ENCODE measurements at places on chromosomes 16 and 17. TPM values are rescaled to one million over a fixed set of nuclear protein-coding genes. Genes with fewer than 3 reads are reported as not detected.

DNA sequence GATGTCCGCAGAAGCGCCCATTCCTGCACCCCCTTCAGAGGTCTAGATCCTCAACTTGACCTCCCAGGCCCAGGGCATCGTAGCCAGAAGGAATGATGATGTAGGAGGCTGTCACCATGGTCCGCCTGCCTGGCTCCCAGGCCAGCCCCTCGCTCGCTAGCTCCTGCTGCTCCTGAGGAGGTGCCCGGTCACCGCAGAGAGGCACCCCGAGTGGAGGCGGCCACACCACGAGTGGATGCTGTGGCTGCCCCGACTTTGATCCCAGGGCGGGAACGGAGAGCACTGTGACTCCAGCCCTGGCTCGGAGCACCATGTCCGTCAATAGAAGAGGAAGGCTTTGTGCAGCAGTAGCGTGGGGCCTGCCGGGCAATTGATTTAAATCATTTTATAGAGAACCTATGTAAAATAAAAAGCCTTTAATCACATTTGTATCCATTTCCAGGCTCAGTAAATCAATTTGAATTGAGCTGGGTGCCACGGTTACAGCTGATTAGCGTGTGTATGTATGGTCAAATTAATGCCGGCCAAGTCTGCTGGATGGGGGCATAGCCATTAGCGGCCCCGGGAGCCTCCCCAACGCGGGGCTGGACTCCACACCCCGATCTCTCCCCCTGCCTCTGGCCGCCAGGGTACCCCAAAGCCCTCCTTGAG lies 122.6 kb upstream of the GSE1 start:
- no peak for DNase-seq

DNA sequence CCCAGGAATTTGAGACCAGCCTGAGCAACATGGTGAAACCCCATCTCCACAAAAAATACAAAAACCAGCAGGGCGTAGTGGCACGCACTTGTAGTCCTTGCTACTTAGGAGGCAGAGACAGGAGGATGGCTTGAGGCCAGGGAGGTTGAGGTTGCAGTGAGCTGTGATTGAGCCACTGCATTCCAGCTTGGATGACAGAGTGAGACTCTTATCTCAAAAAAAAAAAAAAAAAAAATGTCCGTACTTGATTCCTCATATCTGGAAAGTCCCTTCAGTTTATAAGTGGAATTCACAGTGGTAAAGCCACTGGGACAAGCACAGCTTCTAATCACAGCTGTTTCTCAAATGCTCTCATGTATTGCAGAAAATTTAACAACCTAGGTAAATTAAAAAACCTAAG lies 78.6 kb upstream of the CREBBP start:
- DNase-seq: no peak

The KRTAP4-1 gene
- total RNA-seq: not detected

The RABEP1 gene
- total RNA-seq: 57.3 TPM

The IL34 gene
- not detected for total RNA-seq

The ZNF423 gene
- not detected for total RNA-seq

Data from activated CD4-positive, alpha-beta T cell treated with anti-CD3 and anti-CD28 coated beads, Interleukin-2, amount 10 ng/mL, durations not matched to agents 24 days and 14 days (primary cell).